ENCODE measurements at places on chromosomes 3 and 15.
A peak's percentile ranks its signal among the peaks of the same experiment; 100 is the strongest.

- no peak for DNase-seq
Observed at GRCh38 chr3:175430983-175431773, 572.0 kb downstream of the NAALADL2 start.

- no peak for DNase-seq
Observed at GRCh38 chr3:16498130-16498890, 15.2 kb downstream of the RFTN1 start.

DNA sequence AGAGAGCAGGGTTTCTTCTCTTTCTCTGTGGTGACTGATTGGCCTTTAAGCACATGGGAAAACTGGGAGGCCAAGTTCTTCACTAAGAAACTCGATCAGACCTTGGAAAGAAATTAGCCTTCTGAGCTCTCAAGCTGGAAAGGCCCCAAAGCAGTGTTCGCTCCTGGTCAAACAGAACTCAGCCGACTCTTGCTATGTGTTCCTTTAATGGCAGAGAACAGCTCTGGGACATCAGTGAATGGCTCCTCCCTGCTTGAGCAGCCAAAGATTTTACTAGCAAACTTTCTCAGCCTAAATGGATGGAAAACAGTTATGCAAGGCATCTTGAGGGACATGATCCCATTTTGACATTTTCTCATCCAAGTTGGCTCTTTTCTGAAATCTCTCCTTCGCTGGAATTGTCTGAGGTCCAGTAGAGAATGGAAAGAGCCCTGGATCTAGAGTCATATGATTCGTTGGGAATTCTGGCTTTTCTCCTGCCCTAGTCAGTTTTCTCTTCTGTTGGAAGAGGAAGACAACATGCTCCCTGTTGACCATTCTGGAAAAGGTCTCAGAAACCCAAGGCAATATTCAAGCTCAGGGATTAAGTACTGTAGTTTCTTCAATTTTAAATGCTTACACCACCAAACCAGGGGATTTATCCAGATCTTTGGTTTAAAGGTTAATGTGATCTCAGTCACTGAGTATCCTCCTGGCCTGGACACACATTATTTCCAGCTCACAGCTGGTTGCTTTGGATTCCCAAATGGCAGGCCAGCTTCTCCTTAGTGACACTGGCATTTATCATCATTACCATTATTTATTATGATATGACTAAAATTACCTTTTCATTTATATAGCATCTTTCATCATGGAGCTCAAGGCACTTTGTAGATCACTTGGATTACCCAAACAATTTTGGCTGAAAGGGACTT lies 319.6 kb downstream of the AGBL1 start:
- DNase-seq = no peak

DNA sequence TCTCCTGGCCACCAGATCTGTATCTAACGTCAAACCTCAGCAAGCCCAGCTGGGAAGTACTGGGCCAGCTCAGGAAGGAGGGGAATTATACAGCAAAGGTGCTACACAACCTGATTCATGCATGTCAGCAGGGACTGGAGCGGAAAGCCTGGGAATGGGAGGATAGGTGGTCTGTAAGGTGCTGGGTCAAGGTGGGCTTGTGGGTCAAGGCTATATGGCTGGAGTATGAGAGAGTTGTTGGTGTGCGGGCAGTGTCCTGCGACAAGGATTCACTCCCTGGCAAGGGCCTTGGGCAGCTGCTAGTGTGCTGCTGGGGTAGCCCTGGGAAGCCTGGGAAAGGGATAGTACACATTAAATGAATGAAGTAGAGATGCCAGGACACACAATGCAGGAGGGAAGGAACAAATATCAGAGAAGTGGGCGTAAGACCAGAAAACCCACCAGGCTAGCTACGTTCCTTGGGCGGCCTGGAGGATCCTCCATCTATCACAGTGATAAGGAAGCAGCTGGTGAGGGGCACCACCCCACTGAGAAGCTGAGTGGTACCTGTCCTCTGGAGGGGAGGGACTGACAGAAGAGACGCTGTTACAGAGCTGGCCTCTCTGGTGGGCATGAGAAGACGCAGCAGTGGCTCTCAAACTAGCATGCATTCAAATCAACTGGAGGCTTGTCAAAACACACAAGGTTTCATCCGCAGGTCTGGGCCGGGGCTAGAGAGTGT lies 8.5 kb upstream of the SYNM start:
- no peak for DNase-seq

DNA sequence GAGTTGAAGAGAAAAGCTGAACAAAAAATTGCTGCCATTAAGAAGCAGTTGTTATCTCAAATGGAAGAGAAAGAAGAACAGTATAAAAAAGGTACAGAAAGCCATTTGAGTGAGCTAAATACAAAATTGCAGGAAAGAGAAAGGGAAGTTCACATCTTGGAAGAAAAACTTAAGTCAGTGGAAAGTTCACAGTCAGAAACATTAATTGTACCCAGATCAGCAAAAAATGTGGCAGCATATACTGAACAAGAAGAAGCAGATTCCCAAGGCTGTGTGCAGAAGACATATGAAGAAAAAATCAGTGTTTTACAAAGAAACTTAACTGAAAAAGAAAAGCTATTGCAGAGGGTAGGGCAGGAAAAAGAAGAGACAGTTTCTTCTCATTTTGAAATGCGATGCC lies 152.4 kb upstream of the LRRFIP2 start:
- DNase-seq = no peak

DNA sequence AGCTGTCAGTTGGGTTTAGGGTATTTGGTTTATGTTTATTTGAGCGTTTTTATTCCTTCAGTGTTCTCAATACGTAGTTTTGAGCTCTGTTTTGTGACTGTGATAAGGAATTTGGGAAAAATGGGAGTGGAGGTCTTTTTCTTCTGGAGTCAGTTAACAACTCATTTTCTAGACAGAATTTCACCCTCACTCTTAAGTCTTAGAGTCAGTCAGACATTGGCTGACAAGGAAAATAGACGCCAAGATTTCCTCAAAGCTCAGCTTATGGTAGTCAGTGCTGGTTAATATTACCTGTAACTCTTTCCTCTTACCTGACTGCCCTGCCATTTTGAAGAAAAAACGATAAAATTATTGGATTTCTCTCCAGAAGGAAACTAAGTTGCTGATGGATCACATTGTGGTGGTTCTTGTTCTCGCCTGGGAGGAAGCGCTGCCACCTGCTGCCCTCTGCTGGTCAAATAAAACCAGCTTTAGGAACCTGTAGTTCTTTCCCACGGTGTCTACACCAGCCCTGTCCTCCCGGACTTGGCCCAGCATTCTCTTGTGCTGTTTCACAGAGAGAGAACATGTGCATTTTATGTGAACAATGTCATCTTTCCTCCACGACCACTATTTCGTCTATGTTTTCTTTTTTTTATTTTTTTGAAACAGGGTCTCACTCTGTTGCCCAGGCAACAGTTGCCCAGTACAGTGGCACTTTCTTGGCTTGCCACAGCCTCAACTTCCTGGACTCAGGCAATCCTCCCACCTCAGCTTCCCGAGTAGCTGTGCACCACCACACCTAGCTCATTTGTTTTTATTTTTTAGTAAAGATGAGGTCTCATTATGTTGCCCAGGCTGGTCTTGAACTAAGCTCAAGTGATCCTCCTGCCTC lies 41.4 kb upstream of the UMPS start:
- peak; percentile 35 for DNase-seq

DNA sequence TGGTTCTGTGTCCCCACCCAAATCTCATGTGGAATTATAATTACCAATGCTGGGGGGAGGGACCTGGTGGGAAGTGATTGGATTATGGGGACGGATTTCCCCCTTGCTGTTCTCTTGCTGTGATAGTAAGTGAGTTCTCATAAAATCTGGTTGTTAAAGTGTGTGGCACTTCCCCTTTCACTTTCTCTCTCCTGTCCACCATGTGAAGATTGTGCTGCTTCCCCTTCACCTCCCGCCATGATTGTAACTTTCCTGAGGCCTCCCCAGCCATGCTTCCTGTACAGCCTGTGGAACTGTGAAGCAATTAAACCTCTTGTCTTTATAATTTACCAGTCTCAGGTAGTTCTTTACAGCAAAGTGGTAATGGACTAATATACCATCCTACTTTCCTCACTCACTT lies 289.6 kb downstream of the EFHB start:
- DNase-seq = no peak

- no peak for DNase-seq
Observed at GRCh38 chr3:54353946-54354345, 231.6 kb downstream of the CACNA2D3 start.

DNA sequence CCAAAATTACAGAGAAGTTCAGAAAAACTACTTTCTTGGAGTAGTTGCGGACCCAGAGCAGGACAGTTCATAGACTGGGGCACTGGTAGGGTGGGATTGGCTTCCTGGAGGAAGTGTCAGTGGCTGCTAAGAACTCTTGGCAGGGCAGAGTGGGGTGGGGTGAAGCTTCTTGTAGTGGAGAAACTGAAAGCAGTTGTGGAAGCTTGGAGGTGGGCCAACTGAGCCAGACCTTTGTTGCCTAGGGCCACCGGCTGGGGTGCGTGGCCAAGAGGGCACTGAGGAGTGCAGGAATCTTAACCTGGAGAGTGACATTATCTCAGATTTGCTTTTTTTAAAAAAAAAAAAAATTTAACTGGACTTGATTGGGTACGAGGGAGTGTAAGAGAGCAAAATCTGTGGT lies 3.1 kb downstream of the KAT2B start:
- DNase-seq = no peak

DNA sequence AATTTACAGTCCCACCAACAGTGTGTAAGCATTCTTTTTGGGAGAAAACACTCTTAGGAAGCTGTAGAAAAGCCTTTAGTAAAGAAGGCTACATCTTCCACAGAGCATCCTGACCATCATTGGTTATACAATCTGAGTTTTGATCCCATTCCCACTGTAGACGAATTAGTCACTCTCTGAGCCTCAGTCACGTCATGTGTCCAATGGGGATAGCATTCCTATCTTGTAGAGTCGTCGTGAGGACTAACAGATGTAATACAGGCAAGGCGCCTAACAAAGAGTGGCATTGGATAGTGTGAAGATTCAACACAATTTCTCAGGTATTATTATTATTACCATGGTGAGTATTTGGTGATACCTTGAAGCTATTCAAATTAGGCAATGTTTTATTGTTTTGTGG lies 44.0 kb upstream of the ALDH1A3 start:
- no peak for DNase-seq

DNA sequence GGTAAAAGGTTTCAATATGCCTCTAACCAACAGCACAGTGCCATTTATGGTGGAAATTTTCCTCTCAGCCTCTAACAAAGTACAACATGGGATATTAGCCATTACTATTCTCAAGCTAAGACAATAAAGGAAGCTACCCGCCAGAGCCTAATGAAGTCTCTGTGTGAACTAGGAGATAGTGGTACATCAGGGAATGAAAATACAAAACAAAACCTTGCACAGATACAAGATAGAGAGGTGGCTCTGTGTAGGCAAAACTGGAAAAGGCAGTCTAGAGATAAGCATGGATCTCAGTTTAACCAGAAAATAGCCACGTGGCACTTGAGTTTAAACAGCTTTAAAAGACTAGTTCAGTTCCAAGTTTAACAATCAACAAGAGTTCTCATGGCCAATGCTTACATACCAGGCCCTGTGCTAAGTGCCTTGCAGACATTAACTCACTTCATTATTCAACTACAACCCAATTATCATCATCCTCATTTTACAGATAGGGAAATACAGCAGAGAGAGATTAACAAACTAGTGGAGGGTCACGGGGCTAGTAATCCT lies 279.3 kb downstream of the IGSF11 start:
- DNase-seq = no peak

- no peak for DNase-seq
Observed at GRCh38 chr3:108528459-108529252, 18.3 kb upstream of the MYH15 start.

DNA sequence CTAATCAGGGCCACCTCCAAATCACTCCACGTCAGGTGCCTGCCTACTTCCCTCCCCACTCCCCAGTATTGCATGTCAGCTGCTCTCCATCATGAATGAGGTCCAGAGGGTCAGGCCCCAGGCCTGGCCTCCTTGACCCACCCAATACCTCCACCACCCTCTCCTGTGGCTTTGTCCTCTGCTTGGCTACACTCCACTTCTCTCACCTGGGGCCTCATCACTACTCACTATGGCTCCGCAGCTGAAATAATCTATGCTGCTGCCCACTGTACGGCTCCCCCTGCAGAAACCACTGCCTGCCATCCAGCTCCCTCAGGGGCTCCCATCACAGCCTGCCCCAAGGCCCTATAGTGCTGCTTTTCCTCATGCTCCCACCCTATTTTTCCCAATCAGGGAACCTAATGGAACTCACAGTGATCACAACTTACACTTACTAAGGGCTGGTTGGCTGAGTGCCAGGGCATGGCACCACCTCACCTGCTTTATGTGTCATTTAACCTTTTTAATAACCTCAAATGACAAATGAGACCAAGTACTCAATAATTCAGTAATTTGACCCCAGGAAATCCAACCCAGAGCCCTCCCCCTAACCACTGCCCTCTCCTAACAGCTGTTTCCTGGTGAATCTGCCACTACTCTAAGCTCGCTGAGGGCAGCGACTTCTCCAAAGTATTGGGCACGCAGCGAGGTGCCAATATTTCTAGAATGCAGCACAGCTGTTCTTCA lies 2.3 kb downstream of the GORASP1 start:
- no peak for DNase-seq

GRCh38 chr3:50111757-50112156 lies 23.0 kb downstream of the RBM5 start:
- no peak for DNase-seq

DNA sequence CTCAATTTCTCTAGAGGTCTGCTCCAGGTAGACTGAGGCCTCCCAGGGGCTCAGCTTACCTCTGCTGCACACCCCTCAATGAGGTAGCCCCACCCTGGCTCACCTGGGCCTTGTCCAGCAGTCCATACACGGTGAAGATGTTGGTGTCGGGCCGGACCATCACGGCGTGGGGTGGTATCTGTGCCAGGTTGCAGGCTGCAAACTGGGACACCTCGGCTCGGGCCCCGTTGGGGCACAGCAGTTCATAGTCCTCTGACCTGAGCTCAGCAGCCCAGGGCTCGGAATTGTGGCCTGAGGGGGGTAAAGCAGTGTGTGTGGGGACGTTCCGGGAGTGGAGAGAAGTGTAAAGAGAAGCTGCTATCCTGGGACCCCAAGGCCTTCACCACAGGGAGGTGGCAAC lies 23.2 kb downstream of the MELTF start:
- no peak for DNase-seq

GRCh38 chr3:47612879-47613278 lies 34.2 kb upstream of the CSPG5 start:
- DNase-seq = no peak

DNA sequence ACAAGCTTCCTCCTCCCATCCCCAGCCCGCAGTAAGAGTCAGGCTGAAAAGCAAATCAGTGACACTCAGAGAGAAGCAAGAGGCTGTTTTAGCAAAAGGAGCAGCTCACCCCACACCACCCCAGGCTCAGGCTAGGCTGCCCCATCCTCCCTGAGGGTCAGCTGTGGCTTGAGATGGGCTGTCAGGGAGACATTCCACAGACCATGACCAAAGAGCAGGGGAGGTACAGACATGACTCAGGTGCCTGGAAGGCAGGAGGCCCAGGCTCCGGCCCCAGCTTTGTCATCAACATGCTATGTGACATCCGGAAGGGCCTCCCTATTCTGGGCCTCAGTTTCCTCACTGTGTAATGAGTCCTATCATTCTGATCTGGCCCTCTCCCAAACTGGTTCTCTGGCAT lies 24.7 kb downstream of the HCN4 start:
- no peak for DNase-seq

GRCh38 chr3:41872157-41872556 lies 89.7 kb downstream of the ULK4 start:
- no peak for DNase-seq
